Tibial nerve (tissue), 4 donors: ENCODE measurements at places on chromosomes 13 and 19.
A peak's percentile ranks its signal among the peaks of the same experiment; 100 is the strongest.

DNA sequence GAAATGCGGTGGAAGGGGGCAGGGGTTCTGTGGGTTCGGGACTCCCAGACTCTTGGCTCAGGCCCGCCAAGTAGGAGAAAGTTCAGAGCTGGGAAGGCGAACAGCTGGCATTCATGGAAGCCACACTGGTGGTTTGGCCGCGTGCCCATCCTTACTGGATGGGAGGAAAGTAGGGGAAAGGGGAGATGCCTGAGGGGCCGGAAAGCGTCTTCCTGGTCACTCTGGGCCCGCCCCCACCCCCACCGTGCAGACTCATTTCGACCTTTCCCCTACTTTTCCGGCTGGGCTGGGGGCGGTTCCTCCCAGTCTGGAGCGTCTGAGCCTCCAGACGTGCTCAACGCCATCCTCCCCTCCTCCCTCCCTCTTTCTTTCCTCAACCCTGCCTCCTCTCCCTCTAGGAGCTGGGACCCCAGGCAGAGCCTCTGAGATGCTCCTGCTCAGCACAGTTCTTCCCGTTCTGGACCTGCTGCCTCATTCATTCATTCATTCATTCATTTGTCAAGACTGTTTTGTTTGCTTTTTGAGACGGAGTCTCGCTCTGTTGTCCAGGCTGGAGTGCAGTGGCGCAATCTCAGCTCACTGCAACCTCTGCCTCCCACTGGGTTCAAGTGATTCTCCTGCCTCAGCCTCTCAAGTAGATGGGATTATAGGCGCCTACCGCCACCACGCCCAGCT is 3.5 kb downstream of the ANGPTL4 start:
- DNase-seq: peak; percentile 80

- DNase-seq: peak; percentile 67
These were observed 5.5 kb downstream of the IER2 start for GRCh38 chr19:13155472-13156359.

DNA sequence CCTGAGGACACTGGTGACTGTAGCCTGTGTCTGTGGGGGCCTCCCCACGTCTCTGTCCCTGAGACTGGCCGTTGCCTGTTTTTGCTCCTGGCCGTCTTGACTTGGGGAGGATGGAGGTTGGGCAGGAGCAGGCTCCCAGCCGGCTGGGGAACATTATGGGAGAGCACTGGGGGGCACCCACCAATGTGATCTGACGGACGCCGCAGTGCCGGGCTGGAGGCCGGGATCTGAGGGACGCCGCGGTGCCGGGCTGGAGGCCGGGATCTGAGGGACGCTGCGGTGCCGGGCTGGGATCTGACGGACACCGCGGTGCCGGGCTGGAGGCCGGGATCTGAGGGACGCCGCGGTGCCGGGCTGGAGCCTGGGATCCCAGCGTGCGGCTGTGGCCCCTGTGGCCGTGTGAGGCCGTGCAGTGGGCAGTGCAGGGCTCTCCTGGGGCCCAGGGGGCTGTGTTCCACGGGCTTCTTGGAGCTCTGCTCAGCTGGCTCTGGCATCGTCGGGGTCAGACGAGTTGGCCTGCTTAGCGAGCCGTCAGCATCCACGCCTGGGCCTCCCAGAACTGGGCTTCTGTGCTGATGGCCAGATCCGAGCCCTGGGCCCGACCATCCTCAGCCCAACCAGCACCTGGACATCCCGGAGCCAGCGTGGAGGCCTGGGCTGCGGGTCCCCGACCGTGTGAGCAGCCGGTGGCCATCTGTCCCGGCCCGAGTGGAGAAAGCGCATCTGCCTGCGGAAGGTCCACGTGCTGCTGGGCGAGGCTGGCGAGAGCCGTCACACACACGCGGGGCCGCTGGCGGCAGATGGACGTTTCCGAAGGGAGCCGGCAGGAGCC is 45.8 kb downstream of the GAS6 start:
- DNase-seq: no peak

DNA sequence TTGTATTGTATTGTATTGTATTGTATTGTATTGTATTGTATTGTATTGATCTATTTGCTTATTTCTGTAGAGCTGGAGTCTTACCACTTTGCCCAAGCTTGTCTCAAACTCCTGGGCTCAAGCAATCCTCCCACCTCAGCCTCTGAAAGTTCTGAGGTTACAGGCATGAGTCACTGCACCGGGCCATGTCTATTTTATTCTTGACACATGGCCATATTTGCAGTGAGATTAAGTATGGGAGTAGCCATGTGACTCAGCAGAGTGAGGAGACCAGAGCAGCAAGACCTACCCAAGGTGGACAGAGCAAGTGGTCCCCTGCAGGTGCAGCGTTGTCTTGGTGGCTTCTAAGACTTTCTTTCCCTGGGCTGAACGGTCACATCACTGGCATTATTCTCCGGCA is 49.1 kb upstream of the UBAC2 start:
- DNase-seq: no peak

- DNase-seq: peak; percentile 34
These were observed at the start of gene RCBTB1 for GRCh38 chr13:49585220-49586157. RCBTB1 (minus strand) TSS chr13:49585558; CDS start chr13:49567279, 18,279 bp downstream.

DNA sequence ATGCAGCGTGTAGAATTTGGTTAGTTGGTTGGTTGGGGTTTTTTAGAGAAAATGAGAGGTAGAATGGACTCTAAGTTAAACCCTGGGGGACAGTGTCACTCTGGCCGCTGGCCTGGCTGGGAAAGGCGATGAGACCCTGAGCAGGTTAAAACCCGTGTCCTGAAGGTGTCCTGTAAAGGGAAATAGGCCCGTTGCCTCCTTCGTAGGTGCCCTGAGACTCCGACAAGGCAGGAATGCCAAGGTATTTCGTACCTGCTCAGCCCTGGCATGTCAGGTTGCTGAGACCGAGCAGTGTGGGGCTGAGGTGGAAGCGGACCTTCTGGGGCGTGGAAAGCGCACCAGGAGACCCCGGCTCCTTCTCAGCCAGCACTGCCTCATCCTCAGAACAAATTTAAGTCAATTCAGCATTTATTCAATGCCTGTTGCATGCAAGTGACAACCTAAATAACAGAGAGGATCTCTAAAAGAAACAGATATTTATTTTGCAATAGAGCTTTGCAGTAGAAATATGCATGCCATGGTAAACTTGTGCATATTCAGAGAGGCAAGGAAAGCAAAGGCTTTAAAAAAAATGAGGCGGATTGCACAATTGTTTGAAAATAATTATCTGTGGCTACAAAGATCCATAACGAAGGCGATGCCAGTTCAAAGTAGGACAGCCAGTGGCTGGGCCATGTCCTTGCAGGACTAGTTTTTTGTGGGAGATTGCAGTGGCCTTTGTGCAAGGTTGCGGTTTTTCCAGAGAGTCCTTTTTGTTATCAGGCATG is 1.4 kb upstream of the RAB20 start:
- DNase-seq: no peak

- DNase-seq: no peak
These were observed 297.5 kb downstream of the ENOX1 start for GRCh38 chr13:43489233-43489632.

- no peak for DNase-seq
These were observed 17.3 kb downstream of the DOT1L start for GRCh38 chr19:2180881-2181632.

GRCh38 chr19:19410553-19411550 is 5.4 kb downstream of the GATAD2A start:
- DNase-seq: no peak

GRCh38 chr19:36152019-36152351 is 262 bp downstream of the COX7A1 start:
- DNase-seq: no peak

DNA sequence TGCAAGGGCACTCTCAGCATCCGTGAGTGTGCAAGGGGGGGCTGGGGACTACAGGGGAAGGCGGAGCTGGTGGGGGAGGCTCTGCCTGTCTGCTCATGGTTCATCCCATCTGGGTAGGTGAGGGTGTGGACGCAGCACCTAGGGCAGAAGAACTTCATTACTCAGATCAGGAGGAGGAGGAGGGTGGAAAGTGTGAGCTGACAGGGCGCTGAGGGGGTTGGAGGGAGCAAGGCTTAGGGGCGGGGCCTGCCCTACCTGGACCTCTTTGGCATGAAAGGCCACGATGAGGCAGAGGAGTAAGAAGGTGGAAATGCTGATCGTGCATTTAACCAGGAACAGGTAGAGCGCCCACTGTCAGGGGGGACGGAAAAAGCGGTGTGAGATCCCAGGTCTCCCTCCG is 4.5 kb downstream of the KCNN4 start:
- no peak for DNase-seq

DNA sequence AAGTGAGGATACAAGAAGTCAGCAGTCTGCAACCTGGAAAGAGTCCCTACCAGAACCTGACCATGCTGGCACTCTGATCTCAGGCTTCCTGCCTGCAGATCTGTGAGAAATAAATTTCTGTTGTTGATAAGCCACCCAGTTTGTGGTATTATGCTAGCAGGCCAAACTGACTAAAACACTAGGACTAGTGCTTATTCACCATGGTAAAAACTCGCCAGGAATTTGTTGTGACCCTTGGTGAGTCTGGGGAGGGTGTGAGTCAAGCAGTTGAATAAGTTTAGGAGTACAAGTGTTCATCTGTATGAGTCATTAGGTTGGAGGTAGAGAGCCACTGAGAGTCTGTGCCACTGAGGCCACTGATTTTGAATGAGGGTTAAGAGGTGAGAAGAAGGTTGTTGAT is 3.6 kb downstream of the ZIK1 start:
- no peak for DNase-seq

GRCh38 chr13:49110913-49111170 is 109.3 kb upstream of the MLNR start:
- no peak for DNase-seq

DNA sequence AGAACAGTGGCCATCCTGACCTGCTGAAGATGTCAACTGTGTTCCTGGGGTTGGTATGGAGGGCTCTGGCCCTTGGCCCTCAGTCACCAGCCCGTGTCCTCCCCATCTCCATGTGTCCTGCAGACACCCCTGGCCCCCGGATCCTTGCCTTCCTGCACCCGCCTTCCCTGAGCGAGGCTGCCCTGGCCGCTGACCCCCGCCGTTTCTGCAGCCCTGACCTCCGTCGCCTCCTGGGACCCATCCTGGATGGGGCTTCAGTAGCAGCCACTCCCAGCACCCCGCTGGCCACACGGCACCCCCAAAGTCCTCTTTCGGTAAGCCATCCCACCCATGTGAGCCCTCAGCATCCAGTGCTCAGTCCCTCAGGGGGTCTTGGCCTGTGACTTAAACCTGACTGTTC is 24.8 kb downstream of the HIF3A start:
- no peak for DNase-seq

DNA sequence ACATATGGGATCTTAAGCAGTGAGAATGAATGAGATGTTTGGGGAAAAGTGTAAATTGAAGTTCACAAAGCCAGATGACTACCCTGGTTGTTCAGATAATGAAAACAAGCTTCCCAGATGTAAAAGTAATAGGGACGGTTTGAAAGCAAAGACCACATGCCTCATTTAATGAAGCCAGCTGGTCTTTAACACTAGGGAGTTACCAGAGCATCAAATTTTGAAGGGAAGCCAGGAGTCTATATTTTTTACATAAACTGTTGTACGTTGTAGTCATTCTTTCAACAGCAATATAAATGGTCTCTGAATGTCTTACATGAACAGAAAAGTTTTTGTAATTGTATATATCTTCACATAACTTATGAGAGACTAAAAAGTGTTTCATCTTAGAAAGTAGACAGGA is 2604.5 kb upstream of the PCDH20 start:
- no peak for DNase-seq

- DNase-seq: peak; percentile 24
These were observed 36.4 kb downstream of the RXFP2 start for GRCh38 chr13:31775686-31776085.
